ENCODE measurements at places on chromosomes 2 and 18. TPM values are rescaled to one million over a fixed set of nuclear protein-coding genes. Genes with fewer than 3 reads are reported as not detected.

The GAREM2 gene
- 6.9 TPM for total RNA-seq

GRCh38 chr18:11327391-11328009 lies 178.1 kb upstream of the PIEZO2 start:
- no peak for DNase-seq

DNA sequence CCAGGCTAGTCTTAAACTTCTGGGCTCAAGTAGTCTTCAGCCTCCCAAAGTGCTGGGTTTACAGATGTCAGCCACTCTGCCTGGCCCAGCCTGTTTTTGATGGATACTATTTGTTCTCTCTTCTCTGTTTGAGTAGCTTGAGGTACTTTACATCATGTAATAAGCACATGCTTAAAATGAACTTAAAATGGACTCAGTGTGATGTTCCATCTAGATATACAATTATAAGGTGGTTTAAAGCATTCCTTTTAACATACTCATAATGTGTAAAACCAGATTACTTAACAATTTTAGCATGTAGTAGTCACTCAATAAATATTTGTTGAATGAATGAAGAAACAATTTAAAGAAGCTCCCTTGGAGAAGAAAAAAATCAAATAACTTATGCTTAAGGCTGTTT lies 9.6 kb downstream of the PTPRM start:
- no peak for DNase-seq

The MPHOSPH10 gene
- total RNA-seq, result 28.3 TPM

The HYCC2 gene
- 21.2 TPM for total RNA-seq

The KCNIP3 gene
- 10.5 TPM for total RNA-seq

- no peak for DNase-seq
These were observed 651 bp upstream of the STAM2 start for GRCh38 chr2:152176113-152176714.

- no peak for DNase-seq
These were observed 55.6 kb upstream of the CCDC85A start for GRCh38 chr2:56128235-56128634.

- no peak for DNase-seq
These were observed 69.0 kb upstream of the FAM110C start for GRCh38 chr2:115303-115702.

DNA sequence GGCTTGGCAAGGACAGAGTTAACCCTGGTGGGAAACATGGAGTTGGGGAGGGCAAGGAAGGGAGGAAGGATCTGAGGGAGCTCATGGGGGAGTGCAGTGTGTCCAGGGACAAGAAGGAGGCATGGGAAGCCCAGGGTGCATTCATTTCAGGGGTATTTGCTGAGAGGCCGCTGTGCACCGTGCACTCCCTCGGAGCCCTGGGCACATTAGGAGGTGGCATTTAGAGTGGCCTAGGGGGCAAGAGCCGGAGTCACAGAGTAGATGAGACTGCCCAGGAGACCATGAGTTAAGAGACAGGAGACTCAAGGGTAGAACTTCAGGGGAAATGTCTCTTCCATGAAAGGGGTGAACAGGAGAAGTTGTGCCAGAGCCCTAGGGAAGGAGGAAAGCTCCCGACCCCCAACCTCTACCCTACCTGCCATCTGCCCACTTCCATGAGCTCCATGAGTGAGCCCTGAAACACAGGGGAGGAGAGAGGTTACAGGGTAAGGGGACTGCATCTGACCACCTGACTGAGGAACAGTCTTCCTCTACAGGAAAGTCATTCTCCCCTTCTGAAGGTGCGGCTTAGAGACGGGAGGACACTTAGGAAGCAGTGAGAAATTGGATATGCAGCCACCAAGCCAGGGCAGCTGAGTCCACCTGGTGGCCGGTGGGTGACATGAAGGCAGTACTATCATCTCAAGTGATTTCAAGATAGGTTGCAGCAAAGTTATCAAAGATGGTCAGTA lies 58.5 kb upstream of the COPS8 start:
- DNase-seq, result peak; percentile 91

DNA sequence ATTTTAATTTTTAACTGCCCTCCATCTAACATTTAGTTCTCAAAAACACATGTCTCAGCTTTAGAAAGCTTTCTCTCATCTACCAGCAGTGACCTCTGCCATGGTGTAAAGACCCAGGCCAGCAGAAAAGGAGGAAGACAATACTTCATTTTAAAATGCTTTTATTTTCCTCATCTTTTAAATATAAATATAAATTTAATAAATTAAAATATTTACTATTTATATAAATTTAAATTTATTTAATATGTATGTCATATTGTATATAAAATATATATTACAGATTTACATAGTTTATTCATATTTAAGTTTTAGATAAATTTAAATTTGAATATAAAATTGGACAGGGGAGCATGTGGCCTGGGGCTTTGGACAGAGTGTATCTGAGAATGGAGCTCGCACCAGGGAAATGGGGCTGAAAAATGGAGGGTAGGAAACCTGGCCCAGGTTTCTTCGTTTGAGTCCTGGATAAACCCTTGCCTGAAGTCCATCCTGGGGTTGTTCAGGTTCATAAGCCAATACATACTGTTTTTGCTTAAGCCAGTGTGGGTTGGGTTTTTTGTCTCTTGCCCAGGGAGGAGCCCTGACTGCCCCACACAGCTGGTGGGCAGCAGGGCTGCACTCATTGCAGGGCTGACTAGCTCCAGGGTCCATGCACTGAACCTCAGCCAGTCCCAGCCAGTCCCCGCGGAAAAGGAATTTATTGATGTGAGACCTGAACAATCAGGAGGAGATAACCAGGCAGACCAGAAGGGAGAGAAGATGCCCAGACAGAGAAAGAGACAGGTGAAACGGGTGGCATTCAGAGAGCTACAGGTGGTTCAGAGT lies 77.3 kb upstream of the LAPTM4A start:
- DNase-seq, result peak; percentile 31

- no peak for DNase-seq
These were observed 44.8 kb downstream of the ADCY3 start for GRCh38 chr2:24875272-24875671.

The PAX8 gene
- 0.19 TPM for total RNA-seq

The IRS1 gene
- 12.4 TPM for total RNA-seq

GRCh38 chr2:207704671-207705070 lies 6.8 kb upstream of the CCNYL1 start:
- DNase-seq, result no peak

The RGPD4 gene
- total RNA-seq, result not detected

DNA sequence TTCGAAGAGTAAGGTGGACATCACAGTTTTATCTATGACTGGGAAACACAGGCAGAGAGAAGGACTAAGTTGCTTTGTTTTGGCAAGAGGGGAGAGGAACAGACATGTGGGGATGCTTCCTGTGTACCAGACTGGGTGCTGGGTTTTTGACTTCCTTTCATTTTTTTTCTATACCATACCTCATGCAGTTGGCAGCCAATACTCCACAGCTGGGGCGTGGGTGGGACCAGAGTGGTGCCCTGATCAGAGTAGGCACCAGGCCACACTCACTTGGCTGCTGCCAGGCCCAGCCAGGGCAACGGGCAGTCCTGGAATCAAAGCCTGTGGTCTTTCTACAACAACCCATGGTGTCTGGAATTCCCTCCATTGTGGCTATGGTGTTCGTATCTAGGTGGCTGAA lies 45.2 kb downstream of the SH3RF3 start:
- DNase-seq, result no peak

GRCh38 chr18:43160509-43160908 lies 45.0 kb upstream of the RIT2 start:
- no peak for DNase-seq

DNA sequence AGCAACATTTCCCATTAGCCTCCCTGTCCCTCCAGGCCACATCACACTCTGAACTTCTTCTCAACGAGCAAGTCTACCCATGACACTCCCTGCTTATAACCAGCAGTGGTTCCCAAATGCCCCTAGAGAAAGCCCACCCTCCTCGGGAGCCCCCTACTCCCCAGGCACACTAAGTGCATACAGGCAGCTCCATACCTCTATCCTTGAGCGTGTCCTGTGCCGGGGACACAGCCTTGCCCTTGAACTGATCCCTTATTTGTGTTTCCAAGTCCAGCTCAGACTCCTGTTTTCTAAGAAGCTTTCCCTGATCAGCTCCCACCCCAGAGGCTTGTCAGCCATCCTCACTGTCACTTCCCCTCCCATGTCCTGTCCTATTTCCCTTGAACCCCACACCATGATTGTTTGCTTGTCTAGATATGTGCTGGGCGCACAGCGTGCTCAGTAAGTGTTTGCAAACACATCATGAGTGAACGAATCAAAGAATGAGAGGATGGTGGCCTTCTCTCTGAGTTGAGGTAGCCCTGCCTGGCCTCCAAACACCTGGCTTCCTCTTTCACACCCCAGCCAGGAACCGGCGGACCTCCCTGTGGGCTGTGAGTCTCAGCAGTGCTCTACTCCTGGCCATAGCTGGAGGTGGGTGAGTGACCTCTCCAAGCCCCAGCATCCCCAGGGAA lies 2.1 kb downstream of the TEX51 start:
- peak; percentile 41 for DNase-seq

GRCh38 chr2:205758500-205758899 lies 76.2 kb downstream of the NRP2 start:
- DNase-seq, result no peak

DNA sequence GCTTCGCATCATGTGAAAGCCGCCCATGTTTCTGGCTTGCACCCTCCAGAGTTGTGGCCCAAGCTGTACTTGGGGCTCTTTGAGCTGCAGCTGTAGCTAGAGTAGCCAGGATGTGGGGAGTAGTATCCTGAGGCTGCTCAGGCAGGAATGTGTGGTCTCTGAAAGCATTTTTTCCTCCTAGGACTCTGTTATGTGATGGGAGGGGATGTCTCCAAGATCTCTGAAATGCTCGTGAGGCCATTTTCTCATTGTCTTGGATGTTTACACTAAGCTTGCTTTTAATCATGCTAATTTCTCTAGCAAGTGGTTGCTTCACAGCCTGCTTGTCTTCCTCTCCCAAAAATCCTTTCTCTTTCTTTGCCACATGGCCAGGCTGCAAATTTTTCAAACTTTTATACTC lies 687.6 kb downstream of the DCDC2C start:
- DNase-seq, result no peak

DNA sequence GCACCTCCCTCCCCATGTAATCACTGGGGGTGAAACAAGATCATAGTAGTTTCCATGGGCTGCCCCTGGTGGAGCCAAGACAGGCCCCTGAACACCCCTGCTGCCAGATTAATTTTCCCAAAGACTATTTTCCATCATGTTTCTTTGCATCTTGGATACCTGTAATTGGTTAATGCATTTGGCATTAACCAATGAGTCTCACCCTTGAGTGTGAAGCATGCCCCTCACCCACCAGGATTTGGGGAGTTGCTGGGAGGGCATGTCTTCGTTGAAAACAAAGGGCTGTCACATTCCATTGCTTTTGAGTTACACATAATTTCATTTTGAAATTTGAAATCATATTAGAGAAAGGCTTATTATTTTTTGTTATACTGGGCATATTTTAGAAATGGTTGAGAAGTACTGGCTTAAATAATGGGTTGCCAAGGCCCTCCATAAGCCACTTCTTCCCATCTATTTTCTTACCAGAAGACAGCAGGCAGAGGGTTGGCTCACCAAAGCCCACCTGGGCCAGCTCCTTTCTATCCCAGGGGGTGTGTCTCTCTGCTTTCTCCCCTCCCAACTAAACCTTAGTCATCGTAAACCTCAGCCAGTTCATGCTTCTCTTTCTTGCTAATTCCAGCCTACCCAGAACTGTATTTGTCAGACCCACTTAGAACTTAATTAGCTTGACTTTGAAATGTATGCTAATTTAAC lies 51.8 kb downstream of the ATIC start:
- DNase-seq, result no peak

The UGT1A7 gene
- not detected for total RNA-seq

- no peak for DNase-seq
These were observed 265.1 kb downstream of the SH3BP4 start for GRCh38 chr2:235216901-235217300.

DNA sequence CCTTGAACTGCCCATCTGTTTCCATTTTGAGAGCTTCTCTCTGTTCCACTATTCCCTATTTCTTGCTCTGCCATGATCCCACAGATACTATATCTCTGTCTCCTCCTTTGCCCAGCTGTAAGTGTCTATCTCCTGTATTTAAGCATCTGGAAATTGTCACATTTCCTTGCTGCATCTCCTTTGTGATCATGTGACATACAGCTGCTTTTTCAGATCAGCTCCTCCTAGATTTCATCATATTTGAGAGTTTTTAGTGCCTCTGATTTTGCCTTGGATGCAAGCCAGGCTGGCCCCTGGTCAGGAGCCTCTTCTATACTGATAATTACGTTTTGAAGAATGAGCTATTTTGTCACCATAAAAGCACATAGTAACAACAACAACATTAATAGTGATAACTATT lies 131.7 kb upstream of the TNP1 start:
- DNase-seq, result no peak

DNA sequence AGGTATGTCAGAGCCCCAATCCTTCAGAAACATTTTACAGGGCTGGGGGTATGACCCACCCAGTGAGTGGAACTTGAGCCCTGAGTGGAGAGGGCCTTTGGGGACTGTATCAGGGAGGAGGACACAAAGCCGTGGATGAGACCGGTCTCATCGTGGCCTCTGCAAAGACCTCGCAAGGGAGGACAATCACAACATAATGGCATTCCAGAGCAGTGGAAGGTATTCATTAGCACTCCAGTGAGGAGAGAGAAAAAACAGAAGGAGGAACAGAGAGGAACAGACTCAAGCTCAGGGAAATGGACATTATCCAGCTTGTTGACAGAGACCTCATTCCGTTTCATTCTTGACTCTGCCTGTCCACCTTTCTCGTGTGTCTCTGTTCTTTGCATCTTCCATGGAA lies 38.8 kb upstream of the CTAGE1 start:
- no peak for DNase-seq

GRCh38 chr2:233460726-233461441 lies 105.7 kb downstream of the USP40 start:
- DNase-seq, result no peak

The MRPS9 gene
- total RNA-seq, result 16.4 TPM

The PLEK gene
- 22.7 TPM for total RNA-seq

DNA sequence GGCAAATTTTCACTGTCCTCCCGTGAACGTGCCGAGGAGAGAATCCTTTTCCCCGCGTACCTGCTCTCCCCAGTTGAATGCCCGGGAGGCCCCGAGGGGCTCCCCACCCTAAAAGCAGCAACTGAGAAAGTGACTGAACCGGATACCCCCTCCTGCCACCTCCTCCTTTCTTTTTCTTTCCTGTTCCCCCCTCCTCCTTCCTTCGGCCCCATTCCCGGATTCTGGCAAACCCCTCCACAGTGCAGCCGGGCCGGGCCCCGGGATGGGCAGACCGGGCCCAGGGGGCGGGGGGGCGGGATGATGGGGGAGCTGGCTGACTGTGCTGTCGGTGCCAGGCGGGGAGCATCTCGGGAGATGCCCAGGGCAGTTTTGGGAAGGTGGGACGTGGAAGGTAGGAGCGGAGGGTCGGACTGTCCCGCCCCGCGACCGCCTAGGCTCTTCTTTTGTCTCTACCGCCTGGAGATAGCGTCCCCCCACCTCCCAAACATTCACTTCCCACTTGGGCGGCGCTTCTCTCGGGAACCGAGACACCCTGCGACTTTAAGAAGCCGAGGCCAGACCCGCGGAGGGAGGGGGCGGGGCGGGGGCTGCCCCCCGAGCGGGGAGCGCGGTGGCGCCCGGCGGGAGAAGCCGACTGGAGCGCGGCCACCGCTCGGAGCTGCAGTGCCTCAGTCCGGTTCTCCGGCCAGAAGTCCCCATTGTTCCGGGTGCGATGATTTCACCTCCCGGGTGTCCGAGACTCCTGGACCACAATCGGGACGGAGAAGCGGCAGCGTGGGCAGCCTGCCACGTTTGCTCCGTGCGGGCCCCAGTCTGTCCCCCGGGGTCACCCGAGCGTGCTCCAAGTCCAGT lies 8.2 kb downstream of the DLX2 start:
- DNase-seq, result peak; percentile 81
